Left renal pelvis (tissue), 4 donors: ENCODE measurements at places on chromosomes 2 and 18. TPM values are rescaled to one million over a fixed set of nuclear protein-coding genes. Genes with fewer than 3 reads are reported as not detected.

FAM228A gene
- 1.0 TPM for polyA plus RNA-seq

PIEZO2 gene
- polyA plus RNA-seq, result 21.1 TPM

DNA sequence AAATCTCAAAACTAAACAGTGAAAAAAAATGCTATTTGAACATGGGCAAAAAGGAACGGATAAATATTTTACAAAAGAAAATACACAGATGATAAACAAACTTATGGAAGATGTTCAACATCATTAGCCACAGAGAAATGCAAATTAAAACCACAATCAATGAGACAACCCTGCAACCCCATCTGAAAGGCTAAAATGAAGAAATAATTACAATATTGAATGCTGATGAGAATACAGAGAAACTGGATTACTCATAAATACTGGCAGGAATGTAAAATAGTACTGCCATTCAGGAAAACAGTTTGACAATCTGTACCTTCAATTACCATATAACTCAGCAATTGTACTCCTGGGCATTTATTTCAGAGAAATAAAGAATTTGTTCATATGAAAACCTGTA lies 193.1 kb upstream of the UBE2E3 start:
- no peak for DNase-seq

DNA sequence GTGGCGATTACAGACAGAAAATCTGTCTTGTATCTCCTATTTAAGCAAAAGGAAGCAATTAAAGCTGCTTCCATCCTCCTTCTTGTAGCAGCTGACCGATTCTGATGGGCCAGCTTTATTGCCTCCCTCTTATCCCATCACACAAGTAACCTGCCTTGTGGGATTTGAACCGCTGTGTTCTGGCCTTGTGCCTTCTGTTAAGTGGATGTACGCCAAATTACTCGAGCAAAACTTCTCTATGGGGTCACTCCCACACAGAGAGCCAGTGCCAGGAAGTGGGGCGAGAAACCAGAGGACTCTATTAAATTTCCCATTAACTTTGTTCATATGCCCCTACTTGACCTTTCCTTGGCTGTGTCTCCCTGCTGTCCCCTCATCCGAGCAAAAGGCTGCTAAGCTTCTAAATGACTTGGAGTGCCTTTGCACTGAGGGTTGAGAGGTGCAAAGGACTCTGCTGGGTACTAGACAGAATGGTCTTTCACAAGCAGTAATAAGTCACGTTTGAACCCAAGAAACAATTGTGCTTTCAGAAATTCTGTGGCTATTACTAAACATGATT lies 672.5 kb downstream of the MBD2 start:
- DNase-seq, result peak; percentile 49

- no peak for DNase-seq
Measured at GRCh38 chr2:232190796-232191195, 187.8 kb upstream of the ALPP start.

PDK1 gene
- 11.8 TPM for polyA plus RNA-seq

UGT1A8 gene
- polyA plus RNA-seq, result not detected

- peak; percentile 76 for DNase-seq
Measured at GRCh38 chr2:144937910-144938709, 418.2 kb upstream of the ZEB2 start.

- no peak for DNase-seq
Measured at GRCh38 chr2:169343202-169343601, 19.1 kb downstream of the LRP2 start.

- DNase-seq, result no peak
Measured at GRCh38 chr2:196638765-196639164, 750 bp upstream of the CCDC150 start.

- peak; percentile 20 for DNase-seq
Measured at GRCh38 chr2:180325416-180326120, 318.5 kb upstream of the CWC22 start.

- DNase-seq, result no peak
Measured at GRCh38 chr2:203209538-203209937, 29.3 kb upstream of the CYP20A1 start.

DNA sequence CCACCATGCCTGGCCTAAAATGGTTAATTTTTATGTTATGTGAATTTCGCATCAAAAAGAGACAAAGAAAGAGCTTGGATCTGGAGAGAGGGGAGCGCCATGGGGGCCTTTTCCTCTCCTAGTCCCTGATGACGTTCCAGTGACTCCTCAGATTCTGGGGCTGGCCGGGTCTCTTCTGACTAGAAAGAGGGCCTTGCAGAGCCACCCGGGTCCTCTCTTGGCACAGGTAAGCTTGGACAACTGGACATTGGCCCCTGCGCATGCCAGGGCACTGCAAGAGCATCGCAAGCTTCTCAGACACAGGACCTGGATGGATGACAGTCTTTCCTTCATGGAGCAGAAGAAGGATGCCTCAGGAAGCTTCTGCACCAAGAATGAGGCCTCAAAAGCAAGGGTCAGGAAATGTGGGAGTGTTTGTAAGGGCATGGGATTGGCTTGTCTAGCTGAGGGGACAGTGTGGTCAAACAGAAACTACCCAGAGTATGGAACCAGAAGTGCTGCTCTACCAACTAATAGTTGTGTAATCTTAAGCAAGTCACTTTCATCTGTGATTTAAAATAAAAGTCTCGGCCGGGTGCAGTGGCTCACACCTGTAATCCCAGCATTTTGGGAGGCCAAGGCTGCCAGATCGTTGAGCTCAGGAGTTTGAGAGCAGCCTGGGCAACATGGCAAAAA lies 35.2 kb downstream of the FOSL2 start:
- DNase-seq, result no peak

GRCh38 chr2:144703852-144704708 lies 184.2 kb upstream of the ZEB2 start:
- DNase-seq, result no peak

- DNase-seq, result no peak
Measured at GRCh38 chr2:152715854-152716428, 1.3 kb downstream of the PRPF40A start.

DNA sequence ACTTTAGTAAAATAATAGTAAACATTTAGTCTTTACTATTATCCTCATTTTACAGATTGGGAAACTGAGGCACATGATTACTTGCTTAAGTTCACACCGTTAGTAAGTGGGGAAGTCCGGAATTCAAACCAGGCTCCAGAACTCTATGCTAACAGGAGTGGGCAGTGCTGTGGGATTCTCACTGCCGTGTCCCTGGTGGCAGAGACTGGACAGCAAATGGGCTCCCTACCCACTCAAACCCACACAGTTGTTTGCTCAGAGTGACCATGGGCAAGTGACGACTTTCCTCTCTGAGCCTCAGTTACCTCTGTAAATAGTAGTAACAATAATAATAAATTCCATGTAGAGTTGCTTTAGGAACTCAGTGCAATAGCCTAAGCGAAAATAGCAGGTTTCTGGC lies 24.0 kb downstream of the MAIP1 start:
- DNase-seq, result no peak

DNA sequence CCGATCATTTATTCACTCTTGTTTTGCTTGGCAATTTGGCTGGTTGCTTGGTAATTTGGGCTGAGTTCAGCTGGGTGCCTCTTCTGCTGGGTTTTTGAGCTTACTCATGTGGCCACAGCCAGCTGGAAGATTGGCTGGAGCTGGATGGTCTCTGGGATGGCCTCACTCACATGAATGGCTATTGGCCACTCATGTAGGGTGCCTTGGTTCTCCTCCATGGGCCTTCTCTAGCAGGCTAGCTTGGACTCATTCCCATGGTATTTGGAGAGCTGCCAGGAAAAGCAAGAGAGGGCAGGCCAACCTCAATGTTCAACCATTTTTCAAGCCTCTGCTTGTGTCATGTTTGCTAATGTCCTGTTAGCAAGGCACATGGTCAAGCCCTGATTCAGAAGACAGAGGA lies 16.9 kb downstream of the ZAP70 start:
- no peak for DNase-seq

DNA sequence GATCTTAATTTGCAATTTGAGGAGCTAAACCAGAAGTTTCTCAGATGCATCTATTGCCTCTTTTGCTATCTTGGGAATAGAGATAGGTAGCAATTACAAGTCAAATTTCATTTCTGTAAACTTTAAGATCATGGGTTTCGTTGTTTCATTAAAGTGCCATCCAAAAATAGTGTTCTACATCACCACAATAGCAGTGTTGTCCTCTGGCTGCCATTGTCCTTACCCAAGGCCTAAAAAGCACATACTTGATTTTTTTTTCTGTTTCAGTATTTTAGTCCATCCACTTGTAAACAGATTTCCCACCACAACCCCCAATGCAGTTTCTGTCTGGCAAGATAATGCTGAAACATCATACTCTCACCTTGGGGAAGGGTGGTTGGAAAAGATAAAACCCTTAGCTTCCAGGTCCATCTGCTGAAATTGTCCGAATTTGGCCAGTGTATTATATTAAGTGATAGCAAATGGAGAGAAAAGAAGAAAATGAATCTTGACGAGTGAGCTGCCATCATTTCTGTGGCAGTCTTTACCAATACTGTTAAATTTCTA lies 136.2 kb downstream of the LCLAT1 start:
- DNase-seq, result no peak

GRCh38 chr2:235716875-235717496 lies 223.1 kb downstream of the AGAP1 start:
- no peak for DNase-seq

DNA sequence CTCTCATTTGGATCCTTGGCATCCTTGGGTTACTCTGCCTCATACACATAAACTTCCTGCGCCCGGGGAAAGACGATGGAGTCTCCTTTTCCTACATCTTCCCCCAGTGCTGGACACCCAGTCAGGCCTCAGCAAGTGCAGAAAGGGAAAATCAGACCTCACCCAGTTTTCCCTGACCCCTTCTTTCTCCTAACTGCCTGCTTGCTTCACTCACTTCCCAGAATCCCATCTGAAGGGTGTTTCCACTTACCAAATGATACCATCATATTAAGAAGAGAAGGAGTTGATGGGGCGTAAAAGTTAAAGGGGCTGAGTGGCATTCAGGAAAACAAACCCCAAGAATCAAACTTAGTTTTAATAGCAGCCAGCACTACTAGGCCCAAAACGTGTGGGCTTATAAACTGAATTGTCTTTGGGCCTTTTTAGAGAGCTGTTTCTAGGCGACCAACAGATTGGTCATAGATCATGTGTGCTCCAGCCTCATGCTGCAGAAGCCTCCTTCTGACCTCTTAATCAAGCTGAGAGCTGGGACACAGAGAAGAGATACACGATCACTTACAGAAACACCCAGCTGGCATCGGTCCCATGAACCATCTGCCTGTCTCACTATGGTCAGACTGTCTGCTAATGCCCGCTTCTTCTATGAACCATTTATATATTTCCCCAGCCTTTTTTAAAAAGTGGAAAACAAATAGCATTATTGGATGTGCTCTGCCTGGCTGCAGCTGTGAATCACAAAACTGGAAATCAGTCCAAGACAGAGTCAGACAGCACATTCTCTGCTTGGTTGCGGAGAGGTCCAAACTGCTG lies 165.7 kb upstream of the SLC14A2 start:
- DNase-seq, result no peak

- no peak for DNase-seq
Measured at GRCh38 chr2:11787991-11788390, 41.6 kb downstream of the LPIN1 start.

SERPINB4 gene
- not detected for polyA plus RNA-seq

DNA sequence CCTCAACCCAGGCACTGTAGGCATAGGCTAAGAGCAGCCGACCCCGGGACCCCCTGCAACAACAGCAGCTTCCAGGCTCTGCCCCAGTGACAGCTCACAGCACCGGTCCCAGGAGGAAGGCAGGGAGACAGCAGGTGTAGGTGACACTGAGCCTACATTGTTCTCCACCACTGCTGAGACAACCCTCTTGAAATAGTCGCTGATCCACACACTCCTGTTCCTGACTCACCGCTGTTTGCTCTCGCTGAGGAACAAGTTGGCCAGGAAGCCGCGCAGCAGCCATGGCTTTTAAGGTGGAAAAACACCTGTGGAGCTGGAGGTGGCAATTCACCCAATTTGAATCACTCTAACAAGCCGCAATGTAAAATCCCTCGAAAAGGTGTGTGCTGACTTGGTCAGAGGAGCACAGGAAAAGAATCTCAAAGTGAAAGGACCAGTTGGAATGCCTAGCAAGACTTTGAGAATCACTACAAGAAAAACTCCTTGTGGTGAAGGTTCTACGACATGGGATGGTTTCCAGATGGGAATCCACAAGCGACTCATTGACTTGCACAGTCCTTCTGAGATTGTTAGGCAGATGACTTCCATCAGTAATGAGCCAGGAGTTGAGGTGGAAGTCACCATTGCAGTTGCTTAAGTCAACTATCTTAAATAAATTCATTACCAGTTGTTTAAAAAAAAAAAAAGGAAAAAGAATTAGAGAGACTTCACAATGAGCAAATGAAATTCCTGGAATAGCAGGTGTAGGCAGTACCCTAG lies 167.5 kb downstream of the ARL4C start:
- DNase-seq, result no peak
